Vagina (tissue), 2 donors: ENCODE measurements at places on chromosomes 1 and 21.

GRCh38 chr1:78475888-78476610 is 14.7 kb upstream of the PTGFR start:
- H3K4me3 ChIP-seq: no peak overlapping the region
- peaks cover 4% of the 10 kb centered on the region for H3K4me1 ChIP-seq
- no peak for DNase-seq
- H3K36me3 ChIP-seq: no peaks in the 10 kb centered on the region

GRCh38 chr1:1128454-1129139 is 12.7 kb upstream of the C1orf159 start:
- no peaks in the 10 kb centered on the region for H3K36me3 ChIP-seq
- no peak overlapping the region for H3K4me3 ChIP-seq
- H3K4me1 ChIP-seq: peaks cover 8% of the 10 kb centered on the region

DNA sequence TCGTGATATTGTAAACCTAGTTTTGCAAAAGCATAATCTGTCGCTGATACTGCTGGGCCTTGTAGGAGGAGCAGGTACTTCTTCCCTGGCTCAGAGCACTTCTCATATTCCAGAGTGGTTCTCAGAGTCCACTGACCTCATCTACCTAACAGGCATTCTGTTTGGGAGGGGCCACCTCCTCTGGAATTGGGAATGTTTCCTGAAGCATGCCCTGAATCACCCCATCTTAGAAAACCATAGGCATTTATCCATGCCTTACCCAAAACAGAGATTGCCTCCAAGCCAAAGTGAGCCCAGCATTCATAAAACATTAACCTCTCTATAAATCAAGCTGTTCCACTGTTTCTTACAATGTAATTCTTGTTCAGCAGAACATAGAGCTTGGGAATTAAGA is 35.1 kb downstream of the SLC44A3 start:
- H3K27ac ChIP-seq: peak overlapping the region; percentile 85
- DNase-seq: no peak
- no peaks in the 10 kb centered on the region for H3K27me3 ChIP-seq

GRCh38 chr1:17485281-17485680 is 45.8 kb upstream of the RCC2 start:
- no peak overlapping the region for H3K4me3 ChIP-seq
- peaks cover 12% of the 10 kb centered on the region for H3K4me1 ChIP-seq
- no peaks in the 10 kb centered on the region for H3K27me3 ChIP-seq
- H3K36me3 ChIP-seq: no peaks in the 10 kb centered on the region
- no peak for DNase-seq

DNA sequence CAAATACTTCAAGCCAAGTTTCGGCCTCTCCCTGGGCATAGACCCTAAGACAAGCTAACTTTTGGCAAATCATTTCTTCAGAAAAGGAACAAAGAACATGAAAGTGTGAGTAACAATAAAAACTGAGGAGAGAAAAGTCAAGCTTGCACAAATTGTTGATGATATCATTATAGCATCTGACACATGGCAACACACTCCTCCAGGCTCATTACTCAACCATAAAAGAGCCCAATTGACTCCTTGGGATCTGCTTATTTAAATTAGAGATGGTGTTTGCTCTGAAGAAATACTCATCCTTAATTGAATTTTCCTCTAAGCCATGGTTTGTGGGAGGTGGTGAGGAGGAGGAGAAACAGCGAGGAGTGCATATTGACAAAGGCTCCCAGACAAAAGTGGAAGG is 54.5 kb downstream of the TNFSF4 start:
- no peak overlapping the region for H3K27ac ChIP-seq
- no peak overlapping the region for H3K4me3 ChIP-seq
- no peaks in the 10 kb centered on the region for H3K27me3 ChIP-seq
- H3K4me1 ChIP-seq: no peaks in the 10 kb centered on the region

DNA sequence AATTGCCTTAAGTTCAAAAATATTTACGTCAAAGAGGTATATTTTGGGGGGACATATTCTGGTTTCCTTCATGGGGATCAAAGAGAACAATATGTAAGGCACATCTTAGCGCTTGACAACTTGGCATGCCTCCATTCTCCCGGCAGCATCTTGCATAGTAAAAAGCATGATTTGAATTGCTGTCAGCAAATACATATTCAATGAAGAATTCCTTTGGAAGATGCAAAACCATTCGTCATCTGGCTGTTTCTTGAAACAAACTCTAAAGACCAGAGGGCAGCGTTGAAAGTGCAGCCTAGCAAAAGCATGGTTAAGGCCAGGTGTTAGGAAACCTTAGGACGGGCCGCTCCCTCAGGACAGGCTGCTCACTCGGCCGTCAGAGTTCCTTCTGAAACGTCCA is 3.4 kb upstream of the PIK3CD start:
- peaks cover 8% of the 10 kb centered on the region for H3K4me1 ChIP-seq
- no peaks in the 10 kb centered on the region for H3K36me3 ChIP-seq
- no peaks in the 10 kb centered on the region for H3K27me3 ChIP-seq
- no peak overlapping the region for H3K4me3 ChIP-seq
- DNase-seq: no peak
- no peak overlapping the region for H3K27ac ChIP-seq

DNA sequence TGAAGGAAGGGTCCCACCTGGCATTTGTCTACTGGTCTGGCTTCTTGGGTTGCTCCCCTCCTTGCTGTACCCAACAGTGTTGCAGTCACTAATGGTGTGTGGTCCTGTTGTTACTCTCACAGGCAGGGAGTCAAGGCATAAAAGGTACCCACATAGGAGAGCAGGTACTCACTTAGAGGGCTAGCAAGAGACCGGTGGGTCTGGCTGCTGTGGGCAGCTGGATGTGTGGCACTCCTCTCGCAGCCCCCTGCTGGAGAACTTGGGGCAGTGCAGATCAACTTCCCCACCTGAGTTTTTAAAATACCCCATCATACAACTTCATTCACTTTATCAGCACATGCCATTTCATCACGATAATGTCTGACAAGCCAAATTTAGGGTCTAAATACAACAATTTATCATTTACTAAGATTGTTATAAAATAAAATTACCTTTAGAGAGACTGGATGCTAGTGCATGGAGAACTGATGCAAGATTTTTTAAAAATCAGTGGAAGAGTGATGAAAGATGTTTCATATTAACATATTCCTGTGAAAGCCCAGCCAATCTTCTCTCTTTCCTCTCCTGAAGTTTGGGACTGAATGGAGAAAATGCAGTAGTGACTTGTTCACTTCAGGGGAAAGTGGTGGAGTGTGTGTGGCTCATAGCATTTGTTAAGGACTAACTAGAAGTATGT is 42.8 kb downstream of the ACP6 start:
- no peak overlapping the region for H3K27ac ChIP-seq
- no peaks in the 10 kb centered on the region for H3K27me3 ChIP-seq
- no peak overlapping the region for H3K4me3 ChIP-seq
- peaks cover 9% of the 10 kb centered on the region for H3K4me1 ChIP-seq
- peaks cover 11% of the 10 kb centered on the region for H3K36me3 ChIP-seq
- no peak for DNase-seq

- DNase-seq: no peak
- H3K4me1 ChIP-seq: no peaks in the 10 kb centered on the region
- no peaks in the 10 kb centered on the region for H3K36me3 ChIP-seq
- no peak overlapping the region for H3K27ac ChIP-seq
- H3K4me3 ChIP-seq: no peak overlapping the region
These were observed 22.7 kb upstream of the DNAJC28 start for GRCh38 chr21:33514229-33514628.

DNA sequence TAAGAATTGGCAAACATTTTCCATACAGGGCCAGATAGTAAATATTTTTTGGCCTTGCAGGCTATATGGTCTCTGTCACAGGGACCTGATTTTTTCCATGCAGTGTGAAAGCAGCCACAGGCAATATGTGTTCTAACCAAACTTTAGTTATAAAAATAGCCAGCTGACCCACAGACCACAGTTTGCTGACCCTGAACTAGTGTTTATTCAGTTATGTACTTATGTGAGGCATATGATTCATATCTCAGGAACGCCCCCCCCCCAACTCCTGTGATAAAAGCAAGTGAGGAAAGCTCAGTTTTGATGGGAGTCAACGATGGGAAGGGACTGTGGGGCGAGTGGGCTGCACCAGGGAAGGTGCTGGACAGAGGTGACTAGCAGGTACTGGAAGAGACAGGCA is 80.1 kb downstream of the HMGB4 start:
- no peaks in the 10 kb centered on the region for H3K4me1 ChIP-seq
- no peaks in the 10 kb centered on the region for H3K36me3 ChIP-seq
- no peak overlapping the region for H3K27ac ChIP-seq
- H3K4me3 ChIP-seq: no peak overlapping the region
- no peak for DNase-seq

GRCh38 chr1:162951553-162952315 is 90.8 kb upstream of the CCDC190 start:
- no peaks in the 10 kb centered on the region for H3K4me1 ChIP-seq
- no peak overlapping the region for H3K27ac ChIP-seq
- no peak overlapping the region for H3K4me3 ChIP-seq
- H3K36me3 ChIP-seq: no peaks in the 10 kb centered on the region
- no peaks in the 10 kb centered on the region for H3K27me3 ChIP-seq

DNA sequence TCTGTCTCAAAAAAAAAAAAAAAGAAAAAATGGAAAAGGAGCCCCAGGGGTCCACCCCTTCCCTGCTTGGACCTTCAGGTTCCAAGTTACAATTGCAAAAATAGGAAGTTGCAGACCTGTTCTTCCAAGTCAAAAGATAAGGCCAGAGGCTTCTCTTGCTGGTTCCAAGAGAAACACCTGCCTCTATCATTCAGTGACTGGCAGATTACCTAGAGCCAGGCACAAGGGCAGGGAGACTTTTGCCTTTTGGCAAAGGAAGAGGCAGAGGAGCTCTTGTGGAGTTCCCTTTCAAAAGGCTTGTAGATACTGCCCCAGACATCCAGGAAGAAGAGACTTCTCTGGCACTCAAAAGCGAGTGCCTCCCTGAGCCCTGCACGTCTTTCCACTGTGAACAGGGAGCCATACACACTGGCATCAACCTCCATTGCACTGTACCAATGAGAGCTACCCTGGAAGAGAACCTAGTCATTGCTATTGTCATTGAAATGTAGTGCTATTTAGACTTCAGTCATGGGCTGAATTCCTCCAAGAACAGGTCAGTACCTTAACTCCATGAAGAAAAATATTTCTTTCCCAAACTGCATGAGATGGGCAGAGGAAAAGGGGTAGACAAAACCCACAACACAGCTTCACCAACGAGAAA is 91.2 kb downstream of the LMX1A start:
- no peak overlapping the region for H3K4me3 ChIP-seq
- H3K27ac ChIP-seq: no peak overlapping the region
- DNase-seq: no peak
- H3K36me3 ChIP-seq: no peaks in the 10 kb centered on the region

- H3K27ac ChIP-seq: no peak overlapping the region
- no peak for DNase-seq
- H3K4me1 ChIP-seq: no peaks in the 10 kb centered on the region
- H3K4me3 ChIP-seq: no peak overlapping the region
- no peaks in the 10 kb centered on the region for H3K36me3 ChIP-seq
These were observed 28.3 kb upstream of the CYP4B1 start for GRCh38 chr1:46770541-46770940.

DNA sequence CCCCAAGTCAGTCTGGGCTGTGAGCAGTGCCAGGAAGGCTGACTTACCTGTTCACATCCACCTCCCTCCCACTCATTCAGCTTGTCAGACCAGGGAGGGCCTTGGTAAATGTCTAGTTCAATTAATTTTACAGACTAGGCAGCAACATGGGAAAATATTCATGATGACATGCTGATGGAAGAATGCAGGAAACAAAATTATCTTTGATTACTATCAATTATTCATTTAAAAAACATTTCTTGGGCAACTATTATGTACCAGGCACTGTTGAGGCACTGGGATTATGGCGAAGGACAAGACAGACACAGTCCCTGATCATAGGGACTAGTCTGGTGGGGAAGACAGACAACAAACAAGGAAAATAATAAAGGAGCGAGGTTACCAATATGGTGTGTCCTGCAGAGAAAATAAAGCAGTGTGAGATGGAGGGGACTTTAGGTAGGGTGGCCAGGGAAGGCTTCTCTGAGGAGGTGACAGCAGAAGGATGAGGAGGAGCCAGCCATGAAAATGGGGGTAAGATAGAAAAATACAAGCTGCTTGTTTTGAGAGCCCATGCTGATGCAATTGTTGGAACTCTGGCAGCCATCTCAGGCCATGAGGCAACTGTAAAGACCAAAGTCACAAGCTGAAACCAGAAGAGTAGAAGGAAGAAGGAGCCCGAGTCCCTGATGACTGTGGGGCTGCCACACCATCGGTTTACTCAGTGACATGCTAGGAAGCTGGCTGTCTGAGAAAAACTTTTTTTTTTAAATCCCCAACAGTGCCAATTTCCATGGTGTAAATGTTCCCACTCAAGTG is 14.0 kb downstream of the TRIM62 start:
- no peaks in the 10 kb centered on the region for H3K4me1 ChIP-seq
- peaks cover 5% of the 10 kb centered on the region for H3K36me3 ChIP-seq
- no peak for DNase-seq
- H3K27me3 ChIP-seq: no peaks in the 10 kb centered on the region

- H3K27me3 ChIP-seq: no peaks in the 10 kb centered on the region
- no peak for DNase-seq
- H3K4me3 ChIP-seq: no peak overlapping the region
- peak overlapping the region; percentile 59 for H3K27ac ChIP-seq
- no peaks in the 10 kb centered on the region for H3K36me3 ChIP-seq
These were observed 274.8 kb upstream of the RUNX1 start for GRCh38 chr21:35323947-35324346.

- H3K27ac ChIP-seq: peak overlapping the region; percentile 57
- peak overlapping the region; percentile 9 for H3K4me3 ChIP-seq
- H3K36me3 ChIP-seq: no peaks in the 10 kb centered on the region
- DNase-seq: no peak
These were observed 153.4 kb downstream of the PBX1 start for GRCh38 chr1:164712131-164713036.

DNA sequence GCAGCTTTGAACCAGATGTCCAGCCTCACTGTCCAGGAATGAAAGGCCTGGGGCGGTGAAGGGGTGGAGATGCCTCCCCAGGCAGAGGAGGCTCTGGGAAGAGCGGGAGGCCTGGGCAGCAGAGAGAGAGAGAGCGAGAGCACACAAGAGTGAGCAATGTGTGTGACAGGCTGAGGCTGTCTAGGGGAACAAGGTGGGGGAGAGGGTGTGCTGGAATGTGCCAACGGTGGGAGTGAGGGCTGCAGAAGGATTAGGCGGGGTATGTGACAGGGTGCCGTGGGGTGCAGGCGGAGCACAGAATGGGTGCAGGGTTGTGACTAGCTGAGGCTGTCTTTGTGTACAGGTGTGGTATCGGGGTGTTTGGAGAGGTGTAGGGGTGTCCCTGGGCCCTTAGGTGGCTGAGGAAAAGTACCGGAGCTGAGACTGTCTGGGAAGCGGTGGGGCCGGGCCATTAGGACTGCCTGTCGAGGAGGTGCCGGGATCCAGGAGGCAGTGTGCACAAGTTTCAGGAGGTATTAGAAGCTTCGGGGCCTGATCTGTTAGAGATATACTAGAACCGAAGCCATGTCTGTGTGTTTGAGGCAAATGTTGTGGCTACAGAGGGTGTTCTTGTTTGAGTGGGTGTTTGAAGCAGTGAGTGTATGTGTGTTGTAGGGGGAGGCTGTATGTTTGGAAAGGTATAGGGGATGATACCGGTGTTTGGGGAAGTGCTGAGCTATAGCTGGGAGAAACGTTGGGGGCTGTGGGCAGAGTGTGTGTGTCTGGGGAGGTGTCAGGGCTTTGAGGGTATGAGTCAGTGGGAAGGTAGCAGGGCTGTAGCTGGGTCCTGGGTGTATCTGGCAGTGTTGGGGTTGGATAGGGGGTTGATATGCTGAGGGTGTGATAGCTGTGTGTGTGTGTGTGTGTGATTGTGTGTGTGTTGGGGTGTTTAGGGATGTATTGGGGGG is 9.1 kb downstream of the AHDC1 start:
- no peaks in the 10 kb centered on the region for H3K36me3 ChIP-seq
- DNase-seq: no peak
- peak overlapping the region; percentile 21 for H3K4me3 ChIP-seq

- H3K36me3 ChIP-seq: no peaks in the 10 kb centered on the region
- H3K27ac ChIP-seq: no peak overlapping the region
- no peaks in the 10 kb centered on the region for H3K27me3 ChIP-seq
These were observed 38.8 kb upstream of the HIVEP3 start for GRCh38 chr1:41957568-41957967.
